ENCODE measurements at places on chromosomes 2 and 18.

- no peak for DNase-seq
Observed at GRCh38 chr2:23285091-23285800, 99.7 kb upstream of the KLHL29 start.

DNA sequence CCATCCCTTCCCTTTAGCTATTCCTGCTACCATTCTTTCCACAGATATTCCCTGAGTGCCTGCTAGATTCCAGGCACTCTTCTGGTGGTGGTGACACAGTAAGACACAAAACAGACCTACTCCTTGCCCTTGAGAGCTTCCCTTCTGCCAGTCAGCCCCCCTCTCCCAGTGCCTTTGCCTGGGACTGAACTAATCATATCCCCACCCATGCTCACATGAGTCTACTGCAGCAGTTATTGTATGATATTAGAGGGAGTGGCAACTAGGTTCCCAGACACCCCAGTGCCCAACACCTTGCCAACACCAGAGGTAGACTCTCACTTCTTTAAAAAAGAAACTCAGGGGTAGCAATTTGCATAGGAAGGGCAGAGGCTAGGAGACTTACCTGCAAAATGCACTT is 7.2 kb upstream of the LBH start:
- no peak for DNase-seq

- no peak for DNase-seq
Observed at GRCh38 chr2:184534986-184535385, 63.3 kb upstream of the ZNF804A start.

- no peak for DNase-seq
Observed at GRCh38 chr2:174192664-174193063, 55.7 kb downstream of the OLA1 start.

- no peak for DNase-seq
Observed at GRCh38 chr2:153373510-153374279, 104.9 kb downstream of the RPRM start.

- no peak for DNase-seq
Observed at GRCh38 chr2:220786216-220786615, 785.9 kb downstream of the EPHA4 start.

DNA sequence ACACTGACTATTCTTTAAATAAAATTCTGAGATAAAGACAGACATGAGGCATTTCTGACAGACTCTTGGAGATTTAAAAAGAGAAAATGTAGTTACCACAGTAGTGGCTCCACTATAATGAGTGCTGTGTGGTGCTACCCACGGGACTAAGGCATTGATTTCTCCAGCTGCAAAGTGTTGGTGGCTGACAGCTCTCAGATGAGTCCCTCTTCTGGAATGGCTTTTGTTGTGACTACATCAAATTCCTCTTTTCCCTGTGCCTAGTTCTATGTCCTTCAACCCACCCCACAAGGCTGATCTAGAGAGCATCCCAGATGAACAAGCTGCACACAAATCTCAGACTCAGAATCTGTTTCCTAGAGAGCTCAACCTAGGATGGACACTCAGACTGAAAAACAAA is 884.8 kb upstream of the ZEB2 start:
- no peak for DNase-seq

DNA sequence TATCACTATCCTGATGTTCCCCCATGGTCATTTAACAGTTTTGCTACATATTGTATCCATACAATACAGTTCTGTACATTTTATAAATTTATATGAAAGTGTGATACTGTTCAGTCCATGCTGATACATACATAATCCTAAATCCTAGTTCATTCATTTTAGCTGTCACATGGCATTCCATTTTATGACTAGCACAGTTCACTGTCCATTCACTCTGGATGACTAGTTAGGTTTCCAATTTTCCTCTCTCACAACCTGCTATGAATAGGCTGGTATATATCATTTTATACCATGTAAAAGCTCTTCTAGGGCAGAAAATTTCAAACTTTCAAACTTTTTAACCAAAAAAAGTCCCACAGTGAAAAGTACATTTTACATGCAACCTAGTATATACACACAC is 15.2 kb downstream of the SMAD2 start:
- DNase-seq: no peak

DNA sequence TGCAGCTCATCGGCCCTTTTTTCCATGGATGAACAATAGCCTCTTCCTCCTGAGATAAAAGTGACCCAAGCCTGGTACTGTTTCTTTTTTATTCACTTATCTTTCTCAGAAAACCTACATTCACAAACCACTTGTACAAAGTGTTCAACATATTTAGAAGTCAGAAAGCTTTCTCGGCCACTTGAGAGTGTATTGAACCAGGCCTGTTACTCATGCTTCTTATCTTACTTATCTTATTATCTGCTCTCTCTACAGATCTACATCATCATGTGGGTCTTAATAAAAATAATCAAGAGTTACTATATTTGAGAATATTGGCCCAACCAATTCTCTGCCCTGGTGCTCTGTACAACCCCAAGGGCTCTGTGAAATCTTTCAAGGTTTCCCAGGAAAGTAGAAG is 242.1 kb downstream of the MREG start:
- no peak for DNase-seq

- DNase-seq: no peak
Observed at GRCh38 chr2:227464361-227464760, 7.6 kb upstream of the AGFG1 start.

GRCh38 chr2:86704459-86704971 is 15.6 kb upstream of the RMND5A start:
- no peak for DNase-seq

GRCh38 chr18:45213040-45213333 is 402.3 kb upstream of the SLC14A2 start:
- no peak for DNase-seq

DNA sequence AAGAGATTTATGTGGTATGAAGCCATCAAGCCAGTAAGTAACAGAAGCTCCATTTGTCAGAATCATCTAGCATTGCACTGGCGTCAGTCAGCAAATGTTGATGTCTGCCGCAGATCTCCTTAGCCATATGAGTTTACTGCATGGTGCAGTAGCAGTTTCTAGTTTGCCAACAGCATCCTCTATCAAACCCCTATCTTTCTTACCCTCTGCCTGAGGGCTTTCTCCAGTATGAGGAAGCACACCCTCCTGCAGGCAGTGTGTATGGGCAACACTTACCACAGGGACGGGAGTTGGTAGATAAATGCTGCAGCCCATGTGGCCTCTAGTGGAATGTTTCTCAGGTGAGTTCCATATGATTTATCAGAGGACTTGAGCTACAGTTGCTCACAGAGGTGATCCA is 63.7 kb downstream of the EFEMP1 start:
- DNase-seq: no peak

- DNase-seq: peak; percentile 48
Observed at GRCh38 chr2:96485751-96486651, 19.2 kb downstream of the NEURL3 start.

- no peak for DNase-seq
Observed at GRCh38 chr2:232809349-232810124, 33.2 kb upstream of the KCNJ13 start.

DNA sequence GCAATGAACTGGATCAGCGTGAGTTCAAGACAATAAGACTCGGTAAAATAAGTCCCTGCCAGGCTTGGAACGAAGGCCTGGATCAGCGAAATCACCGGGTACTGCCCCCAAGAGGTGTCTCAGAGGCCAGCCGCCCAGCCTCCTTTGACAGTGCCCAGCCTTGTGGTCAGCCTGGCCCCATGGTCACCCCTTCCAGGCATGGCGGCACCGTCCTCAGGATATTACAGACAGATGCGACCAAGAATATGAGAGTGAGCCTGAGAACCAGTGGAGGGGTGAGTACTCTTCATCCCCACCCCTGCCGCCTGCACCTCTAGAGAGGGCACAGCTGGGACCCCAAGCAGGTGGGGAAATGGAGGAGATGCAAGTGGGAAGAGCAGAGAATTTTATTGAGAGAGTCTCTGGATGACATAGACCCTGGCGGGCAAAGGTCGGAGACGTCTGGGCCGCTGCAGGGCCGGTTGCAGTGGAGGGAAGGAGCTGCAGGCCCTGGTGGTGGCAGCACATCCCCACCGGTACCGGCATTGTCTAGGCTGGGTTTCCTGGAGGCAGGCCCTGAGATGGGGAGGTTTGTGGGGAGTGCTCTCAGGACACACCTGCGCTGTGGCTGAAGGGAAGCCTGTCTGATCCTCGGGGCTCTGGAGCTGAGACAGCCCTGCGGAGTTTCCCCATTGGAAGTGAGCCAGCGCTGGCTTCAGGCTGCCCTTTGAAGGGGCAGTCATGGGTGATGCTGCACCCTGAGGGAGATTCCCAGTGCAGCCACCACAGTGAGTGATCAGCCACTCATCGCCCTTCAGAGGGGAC is 190.0 kb downstream of the SEPTIN10 start:
- DNase-seq: no peak

DNA sequence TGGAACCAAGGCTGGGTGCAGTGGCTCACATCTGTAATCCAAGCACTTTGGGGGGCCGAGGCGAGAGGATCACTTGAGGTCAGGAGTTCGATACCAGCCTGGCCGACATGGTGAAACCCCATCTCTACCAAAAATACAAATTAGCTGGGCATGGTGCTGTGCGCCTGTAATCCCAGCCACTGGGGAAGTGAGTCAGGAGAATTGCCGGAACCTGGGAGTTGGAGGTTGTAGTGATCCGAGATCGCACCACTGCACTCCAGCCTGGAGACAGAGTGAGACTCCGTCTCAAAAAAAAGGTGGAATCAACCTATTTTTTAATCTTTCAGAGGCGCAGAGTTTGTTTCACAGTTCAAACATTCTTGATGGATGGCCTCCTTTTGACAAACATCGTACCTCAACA is 24.5 kb upstream of the ATP8B1 start:
- DNase-seq: no peak

DNA sequence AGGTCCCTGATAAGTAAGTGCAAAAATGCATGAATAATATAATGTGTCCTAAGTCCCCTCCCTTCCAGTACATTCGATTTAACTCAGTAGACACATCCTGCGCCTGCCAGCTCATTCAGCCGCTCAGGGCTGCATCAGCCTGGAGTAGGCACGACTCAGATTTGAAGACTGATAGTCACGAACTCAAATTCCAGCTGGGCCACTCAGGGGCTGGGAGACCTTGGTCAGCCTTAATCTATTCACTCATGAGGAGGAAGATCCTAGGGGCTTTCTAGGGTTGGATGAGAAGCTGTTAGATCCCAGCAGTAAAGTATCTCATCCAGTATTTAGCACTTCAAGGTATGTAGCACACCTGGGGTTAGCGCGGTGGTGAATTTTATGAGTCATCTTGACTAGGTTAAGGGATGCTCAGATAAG is 98.9 kb upstream of the ODC1 start:
- DNase-seq: no peak

DNA sequence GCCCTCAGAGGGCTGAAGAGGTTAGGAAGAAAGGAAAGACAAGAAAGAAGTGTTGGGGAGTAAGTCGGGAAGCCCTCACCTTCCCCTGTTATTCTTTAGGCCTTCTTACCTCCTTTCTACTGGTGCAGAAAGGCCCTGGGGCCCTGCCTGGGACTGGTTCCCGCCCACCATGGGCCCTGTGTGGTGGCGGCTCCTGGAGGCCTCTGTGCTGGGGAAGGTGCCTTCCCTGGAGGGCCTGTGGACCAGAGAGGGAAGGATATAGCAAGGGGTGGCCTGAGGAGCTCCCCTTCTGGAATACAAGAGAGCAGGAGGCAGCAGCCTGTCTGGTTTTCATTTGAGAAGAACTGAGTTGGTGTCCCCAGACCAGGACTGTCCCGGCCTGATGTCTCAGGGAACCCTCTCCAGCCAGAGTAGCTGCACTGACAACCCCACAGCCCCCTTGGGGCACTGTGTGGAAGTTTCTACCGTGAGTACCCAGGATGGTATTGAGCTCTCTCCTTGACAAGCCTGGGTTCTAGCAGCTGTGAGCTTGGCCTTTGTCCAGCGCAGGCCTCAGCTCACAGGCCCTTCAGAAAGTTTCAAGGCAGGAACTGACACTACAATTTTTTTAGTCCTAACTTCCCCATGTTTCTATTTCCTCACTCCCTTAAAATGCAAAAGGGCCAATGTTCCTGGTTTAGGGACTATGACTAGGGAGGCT is 47.1 kb downstream of the EFR3B start:
- DNase-seq: no peak

- no peak for DNase-seq
Observed at GRCh38 chr2:116676776-116677175, 1137.7 kb upstream of the DDX18 start.

GRCh38 chr2:191321861-191322662 is 76.9 kb downstream of the MYO1B start:
- no peak for DNase-seq
